Upper lobe of left lung (tissue), 6 donors: ENCODE measurements at places on chromosomes 7 and 10.

DNA sequence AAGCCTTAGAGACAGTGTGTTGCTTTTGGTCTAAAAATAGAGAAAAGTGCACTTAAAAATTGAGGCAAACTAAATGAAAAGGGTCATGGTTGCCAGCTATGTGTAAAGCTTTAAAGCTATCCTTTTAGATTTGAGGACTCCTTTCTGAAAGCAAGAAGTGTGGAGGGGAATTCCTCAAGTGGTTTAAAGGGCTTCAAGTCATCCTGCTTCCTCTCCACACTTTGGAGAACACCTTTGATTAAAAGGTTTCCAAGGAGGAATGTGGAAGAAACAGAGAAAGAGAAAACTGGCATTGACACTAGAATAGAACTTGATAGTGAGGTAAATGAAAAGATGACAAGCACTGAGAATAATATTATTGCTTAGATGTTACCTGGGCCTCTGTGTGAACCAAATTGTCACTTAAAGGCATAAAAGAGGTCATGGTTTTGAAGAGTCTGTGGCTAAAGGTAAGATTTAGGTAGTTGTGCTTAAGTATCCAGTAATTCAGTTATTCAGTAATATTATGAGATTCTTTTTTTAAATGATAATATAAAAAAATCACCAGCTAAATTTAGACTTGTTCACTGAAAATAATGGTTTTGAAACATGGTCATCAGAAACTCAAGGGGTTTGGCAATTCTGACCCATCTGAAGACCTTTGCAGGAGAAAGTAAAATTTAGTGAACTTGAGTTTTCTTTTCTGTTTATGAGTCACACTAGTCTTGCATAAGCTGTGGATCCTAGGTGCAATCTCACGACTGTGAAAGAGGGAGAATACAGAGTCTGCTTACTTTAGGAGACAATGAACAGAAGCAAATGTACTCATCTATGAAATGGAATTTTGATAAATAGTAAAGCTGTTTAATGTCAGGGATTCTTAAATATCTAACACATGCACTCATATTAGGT, 466.0 kb downstream of the KIF20B start:
- DNase-seq: no peak

DNA sequence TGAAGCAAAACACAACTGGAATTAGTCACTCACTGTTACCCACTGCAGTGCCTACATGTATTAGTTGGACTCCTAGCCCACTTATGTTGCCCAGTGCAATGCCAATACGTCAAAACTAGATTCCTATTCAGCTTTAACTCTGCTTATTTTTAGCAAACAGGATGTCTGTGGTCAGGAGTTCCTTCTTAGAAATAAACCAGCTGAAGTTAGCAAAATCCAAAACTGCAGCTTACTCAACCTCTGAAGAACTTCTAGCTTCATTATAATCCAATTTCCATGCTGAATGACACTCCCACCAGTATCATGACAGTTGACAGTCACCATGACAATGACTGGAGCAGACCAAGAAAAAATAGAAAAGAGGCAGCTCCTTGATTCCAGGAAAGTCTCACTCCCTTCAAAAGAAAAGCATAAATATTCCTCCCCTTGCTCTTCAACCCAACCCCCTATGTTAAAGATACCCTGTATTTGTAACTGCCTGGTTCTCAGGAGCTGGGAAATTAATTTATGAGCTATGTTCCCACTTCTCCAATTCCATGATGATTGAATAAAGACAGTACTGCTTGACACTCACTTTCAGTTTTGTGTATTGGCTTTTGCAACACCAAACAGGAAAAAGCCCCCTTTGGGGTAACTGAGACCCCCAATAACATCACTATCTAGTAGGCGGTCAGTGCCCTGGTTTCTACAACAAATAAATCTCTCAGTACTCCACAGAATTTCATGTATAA, 327.4 kb downstream of the SORCS1 start:
- no peak for DNase-seq

- no peak for DNase-seq
These were observed 98.9 kb downstream of the ARHGAP12 start for GRCh38 chr10:31829776-31830175.

DNA sequence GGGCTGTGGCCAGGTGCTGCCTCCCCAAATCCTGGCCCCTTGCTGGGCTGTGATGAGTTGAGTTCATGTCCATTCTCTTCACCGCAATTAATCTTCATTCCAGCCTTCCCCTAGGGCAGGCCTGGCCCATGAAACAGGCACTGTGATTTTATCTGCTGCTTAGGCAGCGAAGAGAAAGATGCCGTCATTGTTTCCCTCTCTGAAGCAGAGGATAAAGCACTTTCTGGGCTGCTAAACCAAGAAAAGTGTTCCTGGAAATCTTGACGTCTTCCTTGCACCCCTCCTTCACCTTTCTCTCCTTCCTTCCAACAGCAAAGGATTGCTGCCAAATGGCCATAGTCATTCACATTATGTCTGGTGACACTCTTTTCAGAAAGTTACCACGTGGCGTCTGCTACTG, 265.9 kb downstream of the ZEB1 start:
- DNase-seq: no peak

- DNase-seq: no peak
These were observed 539.7 kb downstream of the GATA3 start for GRCh38 chr10:8594176-8594575.
